ENCODE measurements at places on chromosomes 4 and X.

DNA sequence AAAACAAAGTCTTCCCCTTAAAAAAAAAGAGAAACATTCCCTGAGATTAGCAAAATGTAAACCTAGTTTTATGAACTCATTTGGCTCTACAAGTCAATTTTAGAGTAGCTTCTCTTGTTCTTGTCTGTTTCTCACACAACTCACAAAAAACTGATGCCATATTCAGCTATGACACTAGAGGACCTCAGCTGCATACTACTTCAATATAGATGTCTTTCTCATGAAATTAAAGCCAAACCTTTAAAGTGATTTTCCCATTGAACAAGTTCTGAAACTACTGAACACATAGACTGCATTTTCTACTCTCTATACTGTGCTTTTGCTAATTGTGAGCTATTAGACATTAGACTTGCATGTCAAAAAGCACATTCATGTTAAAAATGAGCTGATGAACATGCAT lies 49.8 kb downstream of the TBCK start:
- DNase-seq = peak; percentile 42

DNA sequence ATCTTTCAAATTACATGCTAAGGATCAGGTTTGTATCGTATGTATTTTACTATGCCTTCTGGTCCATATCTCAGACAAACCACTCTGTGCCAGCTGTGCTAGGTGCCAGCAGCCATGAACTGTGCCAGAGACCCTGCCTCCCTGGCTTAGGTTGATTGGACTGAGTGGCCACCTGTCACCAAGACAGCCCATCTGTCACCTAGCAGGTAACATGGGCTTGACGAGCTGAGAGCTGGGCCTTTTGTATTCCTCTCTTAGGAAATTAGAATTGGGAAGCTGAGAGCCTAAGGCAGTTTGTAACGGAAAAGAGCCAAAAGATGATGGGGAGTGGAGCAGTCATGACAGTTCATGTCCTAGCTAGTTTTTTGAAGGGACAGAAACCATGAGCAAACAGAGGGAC lies 42.5 kb downstream of the TMEM164 start:
- no peak for DNase-seq

DNA sequence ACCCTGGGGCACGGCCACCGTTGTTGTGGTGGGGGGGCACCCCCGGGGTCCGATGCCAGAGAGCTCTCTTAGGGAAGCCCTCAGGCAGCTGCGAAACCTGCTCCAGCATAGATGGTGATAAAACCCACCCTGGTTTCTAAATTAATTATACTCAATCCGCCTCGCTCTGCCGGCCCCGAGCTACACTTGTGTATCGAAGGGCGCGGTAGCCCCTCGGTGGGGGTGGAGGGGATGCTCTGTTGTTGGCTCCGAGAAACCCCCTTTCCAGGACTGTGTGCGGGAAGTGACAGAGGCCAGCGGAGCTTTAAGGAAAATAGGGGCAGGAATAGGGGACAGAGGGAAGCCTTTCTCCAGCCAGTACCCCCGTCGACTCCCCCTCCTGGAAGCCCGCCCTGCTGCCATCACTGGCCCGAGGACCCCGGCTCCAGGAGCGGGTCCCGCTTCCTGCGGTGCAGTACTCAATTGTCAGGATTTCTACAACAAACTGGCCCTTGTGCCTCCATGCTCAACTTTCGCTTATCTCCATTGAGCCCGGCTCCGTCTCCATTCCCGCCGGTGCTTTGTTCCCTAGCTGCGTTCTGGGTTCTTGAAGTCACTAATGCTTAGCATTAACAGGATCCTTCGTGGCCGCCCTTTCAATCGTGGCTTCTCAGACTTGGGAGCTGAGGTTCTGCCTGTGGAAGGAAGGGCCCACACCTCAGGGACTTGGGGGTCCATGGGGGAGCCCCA lies 408.2 kb downstream of the BCOR start:
- DNase-seq = no peak

DNA sequence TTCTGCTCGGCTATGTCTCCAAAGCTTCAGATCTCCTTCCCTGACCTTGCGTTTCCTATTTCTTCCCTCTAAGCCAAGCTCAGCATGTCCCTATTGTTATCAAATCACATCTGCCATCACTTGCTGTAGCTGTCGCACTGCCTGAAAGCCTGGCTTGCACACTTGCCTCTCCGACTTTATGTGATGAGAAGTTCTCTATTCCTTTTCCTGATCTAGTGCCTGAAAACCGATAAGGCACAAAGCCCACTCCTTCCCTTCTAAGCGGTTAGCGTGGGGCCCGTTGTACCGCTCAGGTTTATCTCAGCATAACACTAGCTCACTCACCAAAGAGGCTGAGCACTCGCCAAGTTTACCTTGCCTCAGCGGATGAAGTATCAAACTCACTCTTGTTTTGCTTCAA lies 816 bp downstream of the NMU start:
- no peak for DNase-seq

DNA sequence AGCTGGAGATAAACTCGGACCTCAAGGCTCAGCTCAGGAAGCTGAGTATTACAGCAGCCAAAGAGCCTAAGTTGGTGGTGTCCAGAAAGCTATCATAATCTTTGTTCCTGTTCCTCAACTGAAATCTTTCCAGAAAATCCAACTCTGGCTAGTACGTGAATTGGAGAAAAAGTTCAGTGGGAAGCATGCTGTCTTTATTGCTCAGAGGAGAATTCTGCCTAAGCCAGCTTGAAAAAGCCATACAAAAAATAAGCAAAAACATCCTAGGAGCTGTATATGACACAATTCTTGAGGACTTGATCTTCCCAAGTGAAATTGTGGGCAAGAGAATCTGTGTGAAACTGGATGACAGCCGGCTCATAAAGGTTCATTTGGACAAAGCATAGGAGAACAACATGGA lies 74.6 kb downstream of the SHISA3 start:
- no peak for DNase-seq
